Left cardiac atrium (tissue), 4 donors: ENCODE measurements at places on chromosomes 1 and 21.

DNA sequence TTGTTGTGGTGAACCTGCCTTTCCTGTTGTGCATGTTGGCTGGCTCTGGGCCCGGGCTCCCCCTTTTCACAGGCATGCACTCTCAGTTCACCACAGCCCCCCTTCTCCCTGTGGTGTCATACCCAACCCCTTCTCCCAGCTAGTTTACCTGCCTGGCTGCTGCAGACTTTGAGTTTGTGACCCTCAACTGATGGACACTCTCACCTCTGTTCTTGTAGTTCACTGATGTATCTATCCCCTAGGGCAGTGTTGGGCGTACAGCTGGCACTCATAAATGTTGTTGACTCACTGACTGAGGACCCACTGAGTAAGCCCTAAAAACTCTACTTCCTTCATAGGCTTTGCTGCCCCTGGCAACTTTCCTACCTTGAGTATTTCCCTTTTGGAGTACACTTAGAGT is 54.9 kb downstream of the WDR64 start:
- DNase-seq, result no peak

GRCh38 chr1:227924833-227925574 is 22.7 kb downstream of the WNT9A start:
- peak; percentile 14 for DNase-seq

GRCh38 chr1:165467706-165468105 is 22.8 kb upstream of the RXRG start:
- no peak for DNase-seq

DNA sequence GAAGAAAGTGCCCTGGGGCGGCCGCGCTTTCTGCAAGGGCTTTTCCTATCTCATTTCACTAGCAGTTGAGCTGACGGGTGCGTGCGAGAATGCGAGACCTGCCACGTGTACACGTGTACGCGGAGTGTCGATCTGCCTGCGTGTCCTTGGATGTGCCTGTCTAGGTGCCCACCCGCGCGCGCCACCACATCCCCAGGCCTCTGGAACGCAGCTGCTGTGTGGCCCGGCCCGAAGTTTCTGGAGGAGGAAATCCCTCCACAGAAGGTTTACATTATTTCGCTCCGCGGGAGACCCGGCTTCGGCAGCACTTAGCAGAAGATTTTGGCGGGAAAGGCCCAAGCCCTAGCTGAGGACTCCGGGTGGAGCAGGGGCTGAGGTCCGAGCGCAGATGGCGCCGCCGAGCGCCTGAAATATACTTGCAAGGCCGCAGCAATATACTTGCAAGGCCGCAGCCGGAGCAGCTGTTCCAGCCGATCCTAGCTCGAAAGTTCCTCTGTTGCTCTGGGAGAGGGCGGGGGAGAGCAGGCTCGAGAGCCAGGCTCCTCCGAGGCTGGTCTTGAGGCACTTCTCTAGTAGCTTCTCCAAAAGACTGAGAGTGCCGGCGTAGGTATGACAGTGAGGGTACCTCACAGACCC is 3.9 kb downstream of the TBX15 start:
- DNase-seq, result no peak

- no peak for DNase-seq
These were observed 211.9 kb downstream of the AKT3 start for GRCh38 chr1:243638186-243638585.

DNA sequence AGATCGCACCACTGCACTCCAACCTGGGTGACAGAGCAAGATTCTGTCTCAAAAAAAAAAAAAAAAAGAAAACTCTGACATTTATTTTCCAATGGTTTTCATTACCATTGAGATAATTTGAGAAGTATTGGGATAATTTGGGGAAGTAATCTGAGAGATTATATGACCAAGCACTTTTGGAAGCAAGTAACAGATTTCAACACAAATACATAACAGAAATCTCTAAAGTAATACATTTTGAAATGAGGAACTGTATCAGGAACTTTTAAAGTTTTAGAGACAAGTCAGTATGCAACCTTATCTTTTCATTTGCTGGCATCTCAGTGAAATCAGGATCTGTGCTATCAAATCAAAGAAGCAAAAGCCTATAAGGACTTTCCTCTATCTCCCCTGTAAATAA is 25.4 kb upstream of the SLC16A1 start:
- DNase-seq, result no peak

- DNase-seq, result no peak
These were observed 1.3 kb downstream of the SCYL3 start for GRCh38 chr1:169892176-169892926.

GRCh38 chr1:59596432-59596831 is 218.3 kb upstream of the HOOK1 start:
- peak; percentile 56 for DNase-seq

- no peak for DNase-seq
These were observed 7.7 kb upstream of the CACNA1E start for GRCh38 chr1:181475580-181475979.

GRCh38 chr1:205716371-205717132 is 33.4 kb downstream of the NUCKS1 start:
- DNase-seq, result no peak

DNA sequence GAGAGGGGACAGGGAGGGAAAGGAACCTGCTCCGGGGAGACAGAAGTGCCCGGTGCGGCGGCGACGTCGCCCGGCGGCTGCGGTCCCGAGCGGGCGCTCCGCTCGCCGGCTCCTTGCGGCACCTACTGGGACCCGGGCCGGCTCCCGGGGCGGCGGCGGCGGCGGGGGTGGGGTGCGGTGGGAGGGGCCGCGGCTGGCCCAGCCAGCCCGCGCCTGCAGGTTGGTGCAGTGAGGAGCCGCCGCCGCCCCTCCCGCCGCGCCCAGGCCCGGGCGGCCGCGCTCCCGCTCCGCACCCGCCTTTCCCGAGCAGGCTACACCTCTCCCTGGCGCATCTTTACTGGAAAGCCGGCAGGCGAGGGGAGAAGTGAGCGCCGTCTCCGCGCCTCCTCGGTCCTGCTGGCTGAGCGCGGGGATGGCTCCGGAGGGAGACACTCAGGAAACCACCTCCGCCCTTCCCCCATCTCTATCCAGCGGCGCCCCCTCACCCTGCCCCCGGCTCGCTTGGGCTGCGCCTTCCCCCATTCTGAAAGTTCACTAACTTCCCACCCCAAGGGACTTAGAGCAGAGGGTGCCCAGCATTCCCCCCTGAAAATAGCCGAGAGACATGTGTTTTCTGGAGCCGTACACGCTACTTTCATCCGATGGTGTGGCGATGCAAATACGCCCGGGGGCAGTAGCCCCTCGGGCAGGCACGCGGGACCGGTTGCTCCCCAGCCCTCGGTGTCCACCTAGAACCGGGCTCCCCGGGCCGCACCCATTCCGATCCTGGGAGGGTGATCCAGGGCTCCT is at the start of gene PLD5:
PLD5 (minus strand) TSS at position 127 of the 789 bp plus-strand sequence.
- no peak for DNase-seq

GRCh38 chr1:198772626-198773025 is 133.8 kb downstream of the PTPRC start:
- DNase-seq, result no peak

GRCh38 chr1:89503690-89504089 is 20.9 kb upstream of the LRRC8B start:
- DNase-seq, result no peak

DNA sequence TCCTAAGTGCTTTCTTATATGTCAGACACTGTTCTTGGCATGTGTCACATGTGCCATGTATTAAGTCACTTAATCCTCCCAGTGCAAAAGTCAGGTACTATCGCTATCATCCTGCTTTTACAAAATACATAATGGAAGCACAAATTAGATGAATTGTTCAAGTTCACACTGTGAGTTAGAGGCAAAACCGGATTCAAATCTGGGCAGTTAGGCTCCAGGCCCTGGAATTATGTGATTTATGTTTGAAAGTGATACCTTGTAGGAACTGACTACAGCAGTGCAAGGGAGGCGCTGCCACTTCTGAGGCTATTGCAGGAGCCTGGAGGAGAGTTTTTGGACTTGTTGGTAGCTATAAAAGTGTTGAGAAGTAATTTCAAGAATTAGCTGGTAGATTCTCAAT is 358.3 kb downstream of the HLX start:
- DNase-seq, result no peak

GRCh38 chr21:44618909-44619308 is 7.0 kb downstream of the KRTAP10-8 start:
- no peak for DNase-seq

GRCh38 chr1:46157916-46158311 is 17.0 kb upstream of the TSPAN1 start:
- DNase-seq, result no peak

DNA sequence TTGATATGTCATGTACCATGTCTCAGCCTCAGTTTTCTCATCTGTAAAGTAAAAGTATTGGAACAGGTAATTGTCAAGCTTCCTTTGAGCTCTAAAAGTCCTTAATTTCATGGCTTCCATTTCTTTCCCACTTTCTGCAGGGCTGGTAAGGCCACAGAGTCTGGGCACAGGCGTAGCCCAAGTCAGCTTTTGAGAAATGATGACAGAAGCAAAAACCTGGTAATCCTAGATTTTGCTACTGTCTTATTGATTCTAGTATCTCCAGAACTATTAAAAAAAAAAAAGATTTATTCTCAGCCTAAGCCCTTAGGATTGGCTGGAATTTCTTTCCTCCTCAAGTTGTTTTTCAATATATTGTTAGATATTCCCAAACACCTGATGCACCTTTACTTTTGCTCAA is 31.3 kb downstream of the PLXNA2 start:
- DNase-seq, result no peak

DNA sequence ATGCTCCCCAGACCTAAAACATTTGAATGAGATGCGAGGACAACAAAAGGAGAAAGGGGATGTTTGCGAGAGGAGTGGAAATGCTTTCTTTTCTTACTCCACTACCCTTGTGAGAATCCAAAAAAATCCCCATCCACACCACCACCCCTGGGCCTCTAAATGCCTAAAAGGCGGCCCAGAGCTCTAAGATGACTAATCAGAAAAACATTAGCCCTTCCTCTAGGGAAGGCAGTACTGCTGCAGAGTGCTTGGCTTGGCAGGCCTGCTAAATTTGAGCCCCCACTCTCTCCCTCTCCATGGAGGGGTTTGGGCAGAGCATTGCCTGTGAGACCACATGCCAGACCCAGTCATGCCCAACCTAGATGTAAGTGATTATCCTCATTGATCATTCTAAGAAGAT is 347.9 kb downstream of the USH2A start:
- DNase-seq, result no peak

- DNase-seq, result no peak
These were observed 121.8 kb downstream of the PCBP3 start for GRCh38 chr21:45765375-45765774.

- DNase-seq, result no peak
These were observed 982 bp downstream of the SLC9A1 start for GRCh38 chr1:27153927-27154358.

GRCh38 chr1:215594640-215595039 is 27.5 kb downstream of the KCTD3 start:
- DNase-seq, result no peak

GRCh38 chr1:247331172-247331524 is 519 bp downstream of the ZNF496 start:
- peak; percentile 85 for DNase-seq

DNA sequence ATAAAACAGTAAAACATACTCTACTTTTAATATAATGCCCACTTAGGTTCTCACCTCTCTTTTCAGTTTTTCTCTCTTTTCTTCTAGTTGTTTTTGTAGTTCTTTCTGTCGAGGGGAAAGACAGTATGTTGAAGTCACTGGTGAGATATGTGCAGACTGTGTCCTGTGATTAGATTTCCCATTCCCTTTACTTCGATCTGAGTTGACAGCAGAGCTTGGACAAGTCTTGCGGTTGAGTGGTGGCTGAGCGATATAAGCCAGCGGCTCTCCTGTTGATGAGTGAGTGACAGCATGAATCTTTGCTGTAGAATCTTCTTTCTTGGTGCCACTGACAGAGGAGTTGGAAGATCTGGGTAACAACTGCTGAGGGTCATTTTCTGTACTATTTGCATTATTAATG is 6.0 kb downstream of the CCDC181 start:
- no peak for DNase-seq

DNA sequence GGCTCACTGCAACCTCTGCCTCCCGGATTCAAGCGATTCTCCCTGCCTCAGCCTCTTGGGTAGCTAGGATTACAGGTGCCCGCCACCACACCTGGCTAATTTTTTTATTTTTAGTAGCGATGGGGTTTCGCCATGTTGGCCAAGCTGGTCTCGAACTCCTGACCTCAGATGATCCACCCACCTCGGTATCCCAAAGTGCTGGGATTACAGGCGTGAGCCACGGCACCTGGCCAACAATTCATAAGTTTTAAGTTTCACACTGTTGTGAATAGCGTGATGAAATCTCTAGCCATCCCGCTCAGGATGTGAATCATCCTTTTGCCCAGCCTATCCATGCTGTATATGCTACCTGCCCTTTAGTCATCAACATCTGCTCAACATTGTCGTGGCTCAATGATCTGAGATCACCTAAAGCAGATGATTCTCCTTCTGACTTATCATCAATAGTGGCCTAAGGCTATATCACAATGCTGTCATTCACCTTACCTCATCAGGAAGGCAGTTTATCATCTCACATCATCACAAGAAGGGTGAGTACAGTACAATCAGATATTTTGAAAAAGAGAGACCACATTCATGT is 2.6 kb downstream of the PFDN2 start:
- DNase-seq, result no peak

DNA sequence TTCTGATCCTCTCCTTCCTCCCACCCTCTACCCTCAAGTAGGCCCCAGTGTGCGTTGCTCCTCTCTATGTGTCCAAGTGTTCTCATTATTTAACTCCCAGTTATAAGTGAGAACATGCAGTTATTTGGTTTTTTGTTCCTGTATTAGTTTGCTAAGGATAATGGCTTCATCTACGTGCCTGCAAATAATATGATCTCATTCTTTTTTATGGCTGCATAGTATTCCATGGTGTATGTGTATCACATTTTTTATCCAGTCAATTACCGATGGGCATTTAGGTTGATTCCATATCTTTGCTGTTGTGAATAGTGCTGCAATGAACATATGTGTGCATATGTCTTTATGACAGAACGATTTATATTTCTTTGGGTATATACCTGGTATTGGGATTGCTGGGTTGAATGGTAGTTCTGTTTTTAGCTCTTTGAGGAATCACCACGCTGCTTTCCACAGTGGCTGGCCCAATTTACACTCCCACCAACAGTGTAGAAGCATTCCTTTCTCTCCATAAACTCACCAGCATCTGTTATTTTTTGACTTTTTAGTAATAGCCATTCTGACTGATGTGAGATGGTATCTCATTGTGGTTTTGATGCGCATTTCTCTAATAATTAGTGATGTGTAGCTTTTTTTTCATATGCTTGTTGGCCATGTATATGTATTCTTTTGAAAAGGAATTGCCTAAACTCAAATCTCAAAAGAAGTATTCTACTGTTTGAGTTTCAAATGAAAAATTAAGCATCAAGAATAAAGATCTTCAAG is 116.9 kb downstream of the ETS2 start:
- no peak for DNase-seq

- DNase-seq, result no peak
These were observed 213.7 kb downstream of the ASTN1 start for GRCh38 chr1:176950736-176951324.
